ENCODE measurements at places on chromosomes 3 and 15. TPM values are rescaled to one million over a fixed set of nuclear protein-coding genes. Genes with fewer than 3 reads are reported as not detected.

The ZIC4 gene
- total RNA-seq: 4.6 TPM

The STRA6 gene
- 7.1 TPM for total RNA-seq

The CFAP92 gene
- total RNA-seq: 0.98 TPM

The CLRN1 gene
- 2.5 TPM for total RNA-seq

The ALPK3 gene
- 1.4 TPM for total RNA-seq

The CLDN16 gene
- total RNA-seq: not detected

The LARP6 gene
- total RNA-seq: 16.3 TPM

The PRICKLE2 gene
- total RNA-seq: 11.2 TPM

The COLQ gene
- 2.2 TPM for total RNA-seq

The FBLN2 gene
- 84.5 TPM for total RNA-seq

Data from motor neuron (in vitro differentiated cells).